GM12892 (cell line): ENCODE measurements at places on chromosomes 4 and X.
A peak's percentile ranks its signal among the peaks of the same experiment; 100 is the strongest.

DNA sequence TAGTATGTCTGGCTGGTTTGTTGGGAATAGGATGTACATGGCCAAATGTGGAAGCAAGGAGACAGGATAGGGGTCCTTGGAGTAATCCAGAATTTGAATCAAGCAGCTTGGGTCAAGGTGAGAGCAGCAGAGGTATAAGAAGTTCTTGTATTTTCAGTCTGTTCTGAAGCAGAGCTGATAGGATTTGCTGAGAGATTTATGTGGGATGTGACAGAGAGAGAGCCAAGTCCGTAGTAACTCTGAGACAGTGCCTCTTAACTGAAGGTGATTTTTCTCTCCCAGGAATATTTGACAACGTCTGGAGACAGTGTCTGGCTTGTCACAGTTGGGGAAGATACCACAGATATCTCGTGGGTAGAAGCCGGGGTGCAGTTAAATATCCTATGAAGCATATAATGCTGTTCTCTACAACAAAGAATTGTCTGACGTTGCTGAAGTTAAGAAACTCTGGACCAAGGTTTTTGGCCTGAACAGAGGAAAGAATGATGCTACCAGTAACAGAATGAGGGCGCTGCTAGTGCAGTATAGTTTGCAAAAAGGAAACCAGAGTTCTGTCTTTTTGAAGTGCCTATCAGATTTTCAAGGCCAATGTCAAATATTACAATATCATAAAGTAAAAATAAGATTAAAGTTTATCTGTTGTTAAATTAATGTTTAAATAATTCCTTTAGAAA lies 184.0 kb downstream of the ARHGAP24 start:
- no peak for DNase-seq

GRCh38 chrX:34619920-34620319 lies 37.2 kb downstream of the TMEM47 start:
- no peak for DNase-seq

GRCh38 chrX:110012818-110013485 lies 10.0 kb downstream of the TMEM164 start:
- no peak for DNase-seq

GRCh38 chr4:174714393-174715211 lies 114.4 kb downstream of the GLRA3 start:
- DNase-seq, result peak; percentile 11

DNA sequence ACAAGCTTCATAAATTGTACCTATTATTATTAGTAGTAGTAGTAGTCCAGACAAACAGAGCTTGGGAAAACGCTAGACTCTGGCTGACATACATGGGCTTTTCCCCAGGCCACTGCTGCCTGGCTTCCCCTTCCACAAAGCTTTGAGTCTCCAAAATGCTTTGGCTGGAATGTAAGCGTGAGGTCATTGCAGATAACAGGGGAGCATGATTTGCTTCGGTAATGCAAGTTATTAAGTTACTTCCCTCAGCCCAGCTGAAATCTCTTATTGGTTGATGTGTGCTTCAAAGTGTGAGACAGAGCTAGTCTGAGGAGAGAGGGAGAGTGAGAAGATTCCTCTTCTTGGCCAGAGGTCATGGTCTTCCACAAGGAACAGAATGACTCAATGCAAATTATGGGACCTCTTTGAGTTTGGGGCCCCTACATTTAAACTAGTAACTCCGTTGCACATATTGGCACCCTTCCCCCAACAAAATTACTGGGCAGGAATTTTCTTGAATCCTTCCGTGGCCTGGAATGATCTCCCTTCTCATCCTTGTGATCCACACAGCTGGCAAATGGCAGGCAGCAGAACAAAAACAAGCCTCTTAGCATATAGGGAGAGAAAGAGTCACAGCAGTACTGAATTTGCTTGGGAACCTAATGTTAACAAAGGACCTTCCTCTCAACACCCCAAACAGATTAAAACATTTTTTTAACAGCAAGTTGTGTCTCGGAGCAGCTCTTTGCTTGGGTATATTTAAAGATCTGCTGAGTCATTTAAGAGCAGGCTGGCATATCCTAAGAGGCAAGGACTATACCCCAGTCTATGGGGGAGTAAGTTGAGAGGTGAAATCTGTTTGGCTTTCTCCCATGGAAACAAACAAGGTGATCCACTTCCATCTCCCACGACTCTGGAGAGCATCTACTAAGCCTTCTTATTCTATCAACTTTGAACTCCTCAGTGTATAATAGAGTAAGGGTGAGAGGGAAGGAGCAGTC lies 19.9 kb downstream of the AR start:
- DNase-seq, result no peak

DNA sequence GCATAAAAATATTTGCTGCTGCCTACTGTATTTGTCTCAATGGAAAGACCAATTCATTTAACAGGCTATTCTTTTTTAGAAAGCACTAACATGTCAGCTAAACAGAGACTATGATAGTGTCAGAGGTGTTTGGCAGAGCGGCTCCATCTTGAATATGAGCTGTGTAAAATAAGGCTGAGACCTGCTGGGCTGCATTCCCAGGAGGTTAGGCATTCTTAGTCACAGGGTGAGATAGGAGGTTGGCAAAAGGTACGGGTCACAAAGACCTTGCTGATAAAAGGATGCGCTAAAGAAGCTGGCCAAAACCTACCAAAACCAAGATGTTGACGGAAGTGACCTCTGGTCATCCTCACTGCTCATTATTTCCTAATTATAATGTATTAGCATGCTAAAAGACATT lies 41.8 kb downstream of the NPY5R start:
- no peak for DNase-seq
